Activated CD8-positive, alpha-beta memory T cell treated with anti-CD3 and anti-CD28 coated beads for 1 hour (primary cell): ENCODE measurements at places on chromosomes 4 and X.

DNA sequence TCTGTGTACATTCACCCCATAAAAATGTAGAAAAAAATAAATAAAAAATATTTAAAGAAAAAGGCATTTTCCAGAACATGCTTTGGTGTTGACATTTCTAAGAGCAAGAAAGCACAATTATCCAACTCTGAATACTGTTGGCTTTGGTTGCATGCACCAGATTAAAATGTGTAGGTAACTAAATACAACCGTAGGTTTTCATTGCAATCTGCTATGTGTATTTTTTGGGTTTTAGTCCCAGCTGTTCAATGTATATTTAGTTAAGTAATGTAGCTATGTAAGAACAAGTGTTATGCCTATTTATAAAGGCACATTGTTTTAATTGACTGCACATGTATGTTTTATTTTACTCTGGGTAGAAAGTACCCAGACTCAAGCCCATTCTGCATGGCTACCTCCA lies 108.1 kb upstream of the PAQR3 start:
- DNase-seq, result no peak

- DNase-seq, result no peak
Measured at GRCh38 chr4:74278490-74278889, 29.8 kb upstream of the EPGN start.

DNA sequence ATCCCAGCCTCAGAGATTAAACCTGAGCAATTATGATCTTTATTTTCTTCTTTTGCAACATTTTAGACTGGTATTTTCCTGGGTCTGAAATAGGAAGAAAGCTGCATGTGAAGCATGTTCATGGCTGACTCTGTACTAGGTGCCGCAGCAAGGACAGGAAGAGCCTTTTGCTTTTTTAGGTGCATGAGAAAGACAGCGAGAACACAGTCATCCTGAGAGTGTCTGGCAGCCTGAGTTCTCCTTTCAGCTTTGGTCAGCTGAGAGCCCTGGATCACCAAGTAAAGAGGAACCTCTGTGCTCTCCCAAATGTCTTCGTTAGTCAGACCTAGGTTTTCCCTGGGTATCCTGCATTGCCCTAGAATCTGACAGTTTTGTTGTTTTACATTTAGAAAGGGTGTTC lies 29.8 kb downstream of the FAM149A start:
- DNase-seq, result no peak

GRCh38 chr4:109004418-109004817 lies 241.6 kb upstream of the ETNPPL start:
- no peak for DNase-seq

DNA sequence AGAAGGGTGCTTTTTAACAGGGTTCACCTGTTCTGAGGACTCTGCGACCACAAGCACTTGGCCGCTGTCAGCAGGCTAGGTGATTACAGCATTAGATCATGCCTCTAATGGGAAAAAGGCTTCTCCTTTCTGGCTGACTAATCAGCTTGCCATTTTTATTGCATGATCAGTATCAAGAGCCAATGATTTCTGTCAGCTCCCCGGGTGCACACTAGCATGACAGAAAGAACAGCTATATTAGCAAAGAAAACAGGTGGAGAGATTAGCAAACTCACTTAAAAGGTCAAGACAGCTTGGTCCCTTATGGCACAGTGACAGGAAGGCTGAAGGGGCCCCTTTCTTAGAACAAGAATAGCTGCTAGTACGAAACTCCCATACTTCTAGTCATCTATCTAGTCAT lies 170.0 kb downstream of the SMIM20 start:
- DNase-seq, result no peak
